ENCODE measurements at places on chromosomes 13 and 19. TPM values are rescaled to one million over a fixed set of nuclear protein-coding genes. Genes with fewer than 3 reads are reported as not detected.

The ATP1A3 gene
- 35.8 TPM for total RNA-seq

The GET3 gene
- total RNA-seq, result 105 TPM

The GPC6 gene
- total RNA-seq, result 14.2 TPM

The ZNF567 gene
- 10.5 TPM for total RNA-seq

The ZNF490 gene
- total RNA-seq, result 9.0 TPM

The ZNF530 gene
- total RNA-seq, result 9.3 TPM

The SIGLECL1 gene
- total RNA-seq, result not detected

The FCHO1 gene
- 27.0 TPM for total RNA-seq

The BCAM gene
- 81.4 TPM for total RNA-seq

The FUT6 gene
- not detected for total RNA-seq

DNA sequence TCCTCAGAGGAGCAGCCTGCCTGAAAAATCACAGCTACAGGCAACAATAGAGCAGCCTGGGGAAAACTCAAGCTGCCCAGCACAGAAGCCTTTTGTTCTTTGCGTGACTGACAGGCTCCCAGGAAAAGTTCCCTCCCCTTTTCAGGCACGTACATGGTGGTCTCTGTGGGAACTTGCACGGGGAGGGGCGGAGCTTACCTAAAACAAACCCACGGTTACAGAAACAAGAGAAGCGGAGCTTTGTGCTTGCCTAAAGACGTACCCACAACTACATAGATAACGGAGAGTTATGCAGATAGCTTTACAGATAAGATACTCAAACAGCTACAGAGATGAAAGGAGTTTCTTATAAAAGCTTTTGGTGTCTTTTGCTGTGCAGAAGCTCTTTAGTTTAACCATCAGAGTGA is 11.4 kb downstream of the ETFB start:
- DNase-seq, result peak; percentile 55

DNA sequence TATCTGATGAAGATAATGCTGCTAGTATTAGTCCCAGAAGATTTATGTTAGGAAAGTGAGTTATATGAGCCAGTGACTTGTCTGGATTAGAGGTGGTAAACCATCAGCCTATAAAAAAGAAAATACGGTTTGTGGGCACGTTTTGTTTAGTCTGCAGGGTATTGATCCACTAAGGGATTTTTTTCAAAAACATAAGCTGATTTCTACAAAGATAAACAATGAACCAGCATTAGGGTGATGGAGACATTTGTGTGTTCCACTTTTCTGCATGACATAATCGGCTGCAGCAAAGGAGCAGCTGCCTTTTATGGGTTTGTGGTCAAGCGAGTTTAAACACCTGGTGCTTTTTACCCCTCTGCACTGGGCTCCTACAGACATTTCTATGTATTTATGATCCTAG is 836.4 kb upstream of the GPC6 start:
- no peak for DNase-seq

- DNase-seq, result no peak
Observed at GRCh38 chr19:10327793-10328192, 5.5 kb downstream of the RAVER1 start.

DNA sequence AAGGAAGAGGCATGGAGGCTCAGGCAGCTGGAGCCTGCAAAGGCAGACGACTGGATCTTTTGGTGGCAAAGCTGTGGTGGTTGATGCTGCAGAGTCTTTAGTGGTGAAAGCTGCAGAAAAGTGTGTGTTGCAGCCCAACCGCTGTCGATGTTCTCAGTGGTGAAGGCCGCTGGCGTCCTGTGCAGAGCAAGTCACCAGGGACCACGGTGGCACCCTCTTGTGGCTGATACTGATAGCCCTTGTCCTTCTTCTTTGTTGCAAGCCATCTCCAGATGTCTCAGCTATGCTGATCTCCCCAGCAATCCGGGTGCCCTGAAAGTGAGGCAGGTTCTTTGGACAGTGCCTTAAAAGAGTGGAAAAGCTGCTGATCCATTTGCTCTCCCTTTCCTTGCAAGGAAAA is 610.9 kb upstream of the PCDH9 start:
- peak; percentile 66 for DNase-seq

DNA sequence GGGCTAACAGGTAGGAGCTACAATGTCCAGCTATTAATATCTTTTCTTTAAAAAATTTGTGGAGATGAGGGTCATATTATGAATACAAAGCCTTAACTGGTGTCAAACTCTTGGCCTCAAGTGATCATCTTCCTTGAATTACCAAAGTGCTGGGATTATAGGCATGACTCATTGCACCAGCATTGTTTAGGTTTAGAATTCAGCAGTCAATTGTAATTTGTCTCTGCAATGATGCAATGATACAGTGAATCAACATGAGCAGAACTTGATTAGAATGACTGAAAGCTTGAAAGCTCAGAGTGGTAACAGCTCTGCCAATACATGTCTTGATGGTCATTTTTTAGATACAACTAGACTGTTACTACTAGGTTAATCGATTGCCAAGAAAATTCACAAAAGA is 752.8 kb upstream of the MIR17HG start:
- no peak for DNase-seq

- DNase-seq, result no peak
Observed at GRCh38 chr19:6988257-6988656, 33.0 kb downstream of the MBD3L2B start.

DNA sequence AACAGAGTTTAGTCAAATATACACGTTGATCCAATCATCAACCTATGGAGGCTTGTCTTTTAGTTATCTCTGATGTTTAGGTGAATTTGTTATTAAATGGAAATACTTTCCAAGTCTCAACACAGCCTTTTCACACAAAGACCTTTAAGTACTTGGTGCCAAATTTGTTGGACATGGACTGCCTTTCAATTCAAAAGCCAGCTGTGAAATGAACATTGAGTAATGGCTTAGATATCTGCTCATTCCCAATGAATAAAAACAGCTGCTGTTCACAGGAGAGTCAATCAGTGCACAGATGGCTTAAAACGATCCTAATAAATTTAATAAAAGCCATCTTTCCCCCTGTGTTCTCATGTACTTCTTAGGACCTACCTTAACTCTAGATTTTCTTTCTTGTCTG is 19.9 kb upstream of the DHRS12 start:
- DNase-seq, result no peak

DNA sequence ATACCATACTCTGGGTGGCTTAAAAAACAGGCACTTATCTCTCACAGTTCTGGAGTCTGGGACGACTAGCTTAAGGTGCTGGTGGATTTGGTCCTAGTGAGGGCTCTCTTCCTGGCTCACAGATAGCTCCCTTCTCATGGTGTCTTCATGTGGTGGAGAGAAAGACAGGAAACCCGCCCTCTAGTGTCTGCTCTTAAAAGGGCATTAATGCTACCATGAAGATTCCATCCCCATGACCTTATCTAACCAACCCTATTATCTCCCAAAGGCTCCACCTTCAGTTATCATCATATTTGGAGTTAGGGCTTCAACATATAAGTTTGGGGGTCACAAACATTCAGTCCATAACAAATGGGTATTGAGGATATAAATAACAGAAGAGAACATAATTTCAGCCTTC is 139.4 kb downstream of the HS6ST3 start:
- peak; percentile 17 for DNase-seq

DNA sequence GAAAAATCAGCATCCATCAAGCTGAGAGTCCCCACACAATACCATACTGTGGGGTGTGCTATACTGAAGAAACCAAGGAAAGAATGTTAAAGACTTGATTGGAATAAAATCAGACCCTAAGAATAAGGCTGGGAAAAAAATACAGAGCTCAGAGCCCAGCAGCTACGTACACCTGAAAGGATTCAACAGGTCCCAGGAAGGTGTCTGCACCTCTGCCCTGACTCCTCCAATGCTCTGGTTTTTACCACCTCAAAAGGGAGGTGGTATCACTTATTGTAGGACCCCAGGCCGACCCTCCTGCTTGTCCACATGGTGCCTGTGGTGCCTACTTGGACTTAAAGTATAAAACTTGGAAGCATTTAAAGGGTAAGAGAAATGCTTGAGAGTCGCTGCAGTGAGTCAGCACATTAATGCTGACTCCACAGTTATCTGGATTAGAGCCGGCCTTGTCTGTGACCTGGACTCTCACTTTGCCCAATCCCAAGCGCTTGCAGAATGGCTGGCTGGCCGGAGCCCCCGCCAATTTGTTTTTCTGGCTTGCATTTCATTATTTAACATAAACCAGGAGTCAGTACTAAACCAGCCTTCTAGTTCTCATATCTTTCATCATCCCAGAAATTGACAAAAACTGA is 110.1 kb downstream of the FGF14 start:
- no peak for DNase-seq

DNA sequence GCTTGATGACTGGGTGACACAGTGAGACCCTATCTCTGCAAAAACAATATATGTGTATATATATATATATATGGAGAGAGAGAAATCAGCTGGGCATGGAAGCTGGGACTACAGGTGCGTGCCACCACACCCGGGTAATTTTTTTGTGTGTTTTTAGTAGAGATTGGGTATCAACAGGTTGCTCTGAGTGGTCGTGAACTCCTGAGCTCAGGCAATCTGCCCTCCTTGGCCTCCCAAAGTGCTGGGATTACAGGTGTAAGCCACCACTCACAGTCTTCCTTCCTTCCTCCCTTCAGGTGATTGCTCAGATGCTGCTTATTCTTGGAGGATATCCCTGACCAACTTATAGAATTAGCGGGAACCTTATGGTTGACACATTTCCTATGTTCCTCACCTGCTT is 41.9 kb downstream of the ERICH4 start:
- DNase-seq, result no peak

DNA sequence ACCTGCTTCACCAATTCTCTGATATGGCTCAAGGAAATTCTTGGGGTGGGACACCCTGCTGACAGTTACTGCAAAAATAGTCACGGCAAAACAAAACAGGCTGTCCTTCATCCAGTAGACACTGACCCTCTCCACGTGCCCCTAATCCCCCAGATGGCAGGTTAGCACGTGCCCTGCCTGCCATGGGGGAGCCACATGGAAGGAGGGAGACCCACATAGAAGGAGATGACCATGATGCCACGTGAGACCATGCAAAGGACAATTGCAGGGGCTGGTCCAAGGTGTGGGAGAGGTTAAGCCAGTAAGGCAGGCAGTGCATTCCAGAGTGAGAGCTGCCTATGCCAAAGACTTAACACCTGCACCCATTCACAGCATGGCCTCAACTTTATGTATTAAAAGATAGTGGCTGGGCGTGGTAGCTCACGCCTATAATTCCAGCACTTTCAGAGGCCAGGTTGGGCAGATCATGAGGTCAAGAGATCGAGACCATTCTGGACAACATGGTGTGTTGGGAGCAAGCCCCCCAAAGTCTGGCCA is 82.7 kb downstream of the ZNF429 start:
- DNase-seq, result no peak

DNA sequence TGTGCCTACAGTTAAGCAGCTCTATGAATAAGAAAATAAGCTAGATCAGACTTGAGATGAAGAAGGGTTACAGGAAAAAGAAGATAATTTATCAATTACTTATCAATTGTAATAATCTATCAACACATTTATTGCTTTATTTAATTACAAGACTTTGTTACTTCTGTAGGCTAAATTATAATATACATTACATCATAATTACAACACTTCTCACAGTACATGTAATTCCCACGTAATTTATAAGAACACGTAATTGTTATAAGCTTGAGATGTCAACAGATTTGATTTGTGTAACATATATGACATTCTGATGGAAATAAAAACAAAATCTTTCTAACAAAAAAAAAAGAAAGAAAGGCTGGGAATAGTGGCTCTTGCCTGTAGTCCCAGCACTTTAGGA is 36.8 kb downstream of the NEK5 start:
- no peak for DNase-seq

DNA sequence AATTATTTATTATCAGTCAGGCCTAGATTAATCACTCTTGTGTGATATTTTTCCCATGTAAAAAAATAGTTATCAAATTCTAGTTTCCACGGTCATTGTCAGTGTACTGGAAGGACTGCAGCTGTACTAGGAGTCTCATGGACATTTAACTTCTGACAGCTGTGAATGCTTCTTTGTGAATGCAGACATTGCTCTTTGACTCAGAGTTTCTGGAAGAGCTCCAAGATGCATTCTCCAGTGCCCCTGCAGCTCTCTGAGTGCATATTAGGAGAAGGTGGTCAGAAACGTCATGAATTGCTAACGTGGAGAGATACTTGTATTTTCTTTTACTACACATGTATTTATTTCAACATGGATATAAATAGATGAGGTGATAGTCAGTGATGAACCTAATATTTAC is 9.7 kb upstream of the SLITRK5 start:
- DNase-seq, result no peak

DNA sequence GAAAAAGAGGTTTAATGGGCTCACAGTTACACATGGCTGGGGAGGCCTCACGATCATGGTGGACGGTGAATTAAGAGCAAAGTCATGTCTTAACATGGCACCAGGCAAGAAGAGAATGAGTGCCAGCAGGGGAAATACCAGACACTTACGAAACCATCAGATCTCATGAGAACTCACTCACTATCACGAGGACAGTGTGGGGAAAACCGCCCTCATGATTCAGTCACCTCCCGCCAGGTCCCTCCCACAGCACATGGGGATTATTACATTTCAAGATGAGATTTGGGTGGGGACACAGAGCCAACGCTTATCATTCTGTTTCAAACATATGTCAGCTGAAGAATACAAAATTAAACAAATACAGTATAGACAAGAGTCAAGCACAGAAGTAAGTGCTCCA is 165.1 kb downstream of the PCCA start:
- DNase-seq, result no peak

- no peak for DNase-seq
Observed at GRCh38 chr19:51559240-51559639, 11.8 kb upstream of the ZNF175 start.

- no peak for DNase-seq
Observed at GRCh38 chr19:16621165-16621800, 6.7 kb downstream of the MED26 start.

- no peak for DNase-seq
Observed at GRCh38 chr13:113784645-113785024, 25.6 kb downstream of the TMEM255B start.

- no peak for DNase-seq
Observed at GRCh38 chr13:46675016-46675415, 121.9 kb downstream of the ESD start.

DNA sequence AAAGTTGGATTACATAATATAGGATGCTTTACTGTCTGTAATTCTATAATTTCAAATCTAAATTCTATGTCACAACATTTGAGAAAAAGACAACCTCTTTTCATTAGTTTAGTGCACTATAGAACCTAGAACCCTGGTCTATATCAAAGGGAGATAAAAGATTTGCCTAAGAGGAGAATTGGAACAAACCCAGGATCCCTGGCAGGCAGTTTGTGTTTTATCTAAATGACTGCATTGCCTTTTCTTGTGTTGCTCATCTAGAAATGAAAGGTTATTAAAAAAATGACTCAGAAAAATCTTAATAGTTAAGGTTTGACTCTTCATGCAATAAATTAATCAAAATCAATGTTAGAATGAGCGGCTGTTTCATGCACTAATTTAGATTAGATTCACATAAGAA is 96.7 kb downstream of the PCDH9 start:
- DNase-seq, result no peak

GRCh38 chr19:5706876-5707573 is 12.9 kb downstream of the LONP1 start:
- no peak for DNase-seq

GRCh38 chr13:35789335-35790165 is 313.1 kb upstream of the MAB21L1 start:
- DNase-seq, result no peak
